ENCODE measurements at places on chromosomes 3 and 15.
A peak's percentile ranks its signal among the peaks of the same experiment; 100 is the strongest.

GRCh38 chr3:105856605-105857004, 12.2 kb downstream of the CBLB start:
- no peak for DNase-seq

- DNase-seq: peak; percentile 36
Measured at GRCh38 chr3:78917536-78917935, 850.3 kb downstream of the ROBO1 start.

- peak; percentile 80 for DNase-seq
Measured at GRCh38 chr3:126472277-126473006, 3.2 kb downstream of the ZXDC start.

- no peak for DNase-seq
Measured at GRCh38 chr3:27384191-27384590, 15.0 kb upstream of the NEK10 start.

DNA sequence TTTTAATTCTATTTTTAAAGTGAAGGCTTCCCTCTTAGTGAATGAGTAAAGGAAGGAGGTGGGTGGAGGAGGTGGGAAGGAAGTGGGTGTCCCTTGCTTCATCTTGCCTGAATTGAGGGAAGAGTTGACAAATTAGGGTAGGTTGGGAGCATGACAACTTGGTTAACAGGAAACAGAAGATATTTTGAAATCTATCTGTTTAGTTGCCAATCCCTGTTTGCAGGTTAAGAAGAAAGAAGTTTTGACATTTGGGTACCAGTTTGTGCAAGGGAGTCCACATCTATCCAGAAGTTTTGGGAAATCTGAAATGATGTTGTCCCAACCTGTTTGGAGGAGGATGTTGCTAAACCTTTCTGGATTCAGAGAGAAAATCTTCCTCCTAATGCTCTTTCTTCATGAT, 204.1 kb upstream of the SUCLG2 start:
- no peak for DNase-seq
